ENCODE measurements at places on chromosomes 7 and 10. TPM values are rescaled to one million over a fixed set of nuclear protein-coding genes. Genes with fewer than 3 reads are reported as not detected.

- DNase-seq: no peak
Observed at GRCh38 chr10:130466271-130466997, 330.2 kb downstream of the GLRX3 start.

- DNase-seq: peak; percentile 78
Observed at GRCh38 chr10:69801434-69802315, at the start of gene COL13A1. COL13A1 (plus strand) TSS chr10:69801906; CDS start chr10:69802424, 518 bp downstream.

The OIT3 gene
- not detected for total RNA-seq

The TSPAN15 gene
- 7.5 TPM for total RNA-seq

DNA sequence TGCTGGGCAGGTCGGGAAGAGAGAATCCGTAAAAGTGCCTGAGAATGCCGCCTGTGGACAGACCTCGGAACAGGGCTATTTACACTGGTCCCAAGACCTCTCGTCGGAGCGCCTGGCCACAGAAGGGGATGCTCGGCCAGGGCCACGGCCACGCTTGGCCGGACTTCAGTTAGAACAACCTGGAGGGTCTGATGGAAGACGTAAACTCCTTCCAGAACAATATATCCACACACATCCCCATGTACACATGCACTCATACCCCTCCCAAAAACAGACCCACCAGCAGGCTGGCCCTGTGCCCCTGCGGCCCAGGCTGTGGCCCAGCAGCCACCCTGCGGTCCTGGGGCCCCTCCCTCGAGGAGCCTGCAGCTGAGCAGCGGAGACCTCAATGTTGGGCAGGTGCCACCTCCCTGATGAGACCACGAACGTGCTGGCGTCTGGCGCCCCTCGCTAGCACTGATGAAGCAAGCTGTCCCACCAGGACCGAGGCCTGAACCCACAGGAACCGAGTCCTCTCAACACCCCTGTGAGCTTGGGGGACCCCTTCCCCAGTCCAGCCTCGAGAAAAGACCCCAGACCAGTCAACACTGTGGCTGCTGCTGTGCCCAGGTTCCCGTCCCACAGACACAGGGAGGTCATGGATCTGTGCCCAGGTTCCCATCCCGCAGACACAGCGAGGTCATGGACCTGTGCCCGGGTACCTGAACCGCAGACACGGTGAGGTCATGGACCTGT is 8.9 kb downstream of the CFAP46 start:
- DNase-seq: no peak

GRCh38 chr7:44153948-44154335 is 12.8 kb upstream of the MYL7 start:
- no peak for DNase-seq

DNA sequence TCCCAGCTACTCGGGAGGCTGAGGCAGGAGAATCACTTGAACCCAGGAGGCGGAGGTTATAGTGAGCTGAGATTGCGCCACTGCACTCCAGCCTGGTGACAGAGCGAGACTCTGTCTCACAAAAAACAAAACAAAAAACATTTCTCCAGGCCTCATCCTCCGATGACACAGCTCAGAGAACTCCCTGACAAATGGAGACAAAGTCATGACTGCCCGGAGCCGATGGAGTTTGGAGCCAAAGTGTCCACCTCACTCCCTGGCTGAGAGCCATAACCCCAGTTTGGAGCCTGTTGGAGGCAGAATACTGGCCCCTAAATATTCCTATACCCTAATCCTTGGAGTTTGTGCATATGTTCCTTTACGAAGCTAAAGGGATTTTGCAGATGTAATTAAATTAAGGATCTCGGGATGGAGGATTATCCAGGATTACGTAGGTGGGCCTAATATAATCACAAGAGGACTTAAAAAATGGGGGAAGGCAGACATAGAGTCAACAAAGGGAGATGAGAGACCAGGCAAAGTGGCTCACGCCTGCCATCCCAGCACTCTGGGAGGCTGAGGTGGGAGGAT is 22.7 kb downstream of the SSC4D start:
- peak; percentile 72 for DNase-seq

DNA sequence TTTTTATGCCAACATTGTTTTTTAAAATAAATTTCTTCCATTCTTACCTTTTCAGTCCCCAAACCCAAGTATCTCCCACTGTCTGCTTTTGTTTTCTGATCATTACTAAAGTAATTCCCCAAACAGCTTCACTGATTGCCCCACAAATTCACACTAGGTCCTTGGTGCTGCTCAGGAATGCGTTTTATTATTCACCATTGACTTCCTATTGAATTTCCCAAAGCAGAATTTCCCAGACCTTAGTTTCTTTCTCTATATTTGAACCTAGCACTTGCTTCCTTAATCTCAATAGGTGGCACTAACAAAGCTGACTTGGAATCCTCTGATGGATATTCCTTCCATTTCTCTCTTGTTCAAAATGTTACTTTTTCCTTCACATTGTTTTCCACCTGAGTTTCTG is 52.2 kb downstream of the FZD1 start:
- no peak for DNase-seq

DNA sequence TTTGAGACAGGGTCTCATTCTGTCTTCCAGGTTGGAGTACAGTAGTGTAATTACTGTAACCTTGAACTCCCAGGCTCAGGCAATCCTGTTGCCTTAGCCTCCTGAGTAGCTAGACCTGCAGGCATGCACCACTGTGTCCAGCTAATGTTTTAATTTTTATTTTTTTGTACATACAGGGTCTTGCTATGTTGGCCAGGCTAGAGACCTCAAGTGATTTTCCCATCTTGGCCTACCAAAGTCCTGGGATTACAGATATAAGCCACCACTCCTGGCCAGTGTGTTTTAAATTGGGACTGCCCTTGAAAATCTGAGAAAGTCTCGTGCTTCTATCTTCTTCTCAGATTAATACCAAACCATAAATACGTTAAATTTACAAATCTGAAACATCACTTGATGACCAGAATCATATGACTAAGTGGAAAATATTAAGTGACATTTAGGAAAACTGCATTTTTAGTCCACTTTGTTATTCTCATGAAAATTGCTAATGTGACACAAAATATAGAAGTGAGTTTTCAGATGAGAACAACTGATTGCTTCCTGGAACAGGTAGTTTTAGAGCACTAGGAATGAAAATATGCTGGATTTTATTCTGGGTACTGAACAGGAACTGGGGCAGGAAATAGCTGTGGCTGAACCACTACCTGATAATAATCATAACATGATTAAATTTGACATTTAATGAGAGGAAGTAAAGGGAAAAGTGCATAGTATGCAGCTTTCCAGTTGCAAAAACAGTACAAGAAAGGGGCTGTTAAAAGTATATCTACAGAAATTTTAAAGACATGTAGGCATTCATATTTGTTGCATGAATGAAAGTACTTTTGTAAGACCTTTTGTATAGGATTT is 4.2 kb downstream of the PHTF2 start:
- no peak for DNase-seq
